Glomerular endothelial cell (primary cell): ENCODE measurements at places on chromosomes 6 and 20. TPM values are rescaled to one million over a fixed set of nuclear protein-coding genes. Genes with fewer than 3 reads are reported as not detected.

The VGLL2 gene
- not detected in 2 replicates for total RNA-seq

The PDYN gene
- total RNA-seq = not detected in 2 replicates

The LZTS3 gene
- 8.3 and 17.4 TPM in 2 replicates for total RNA-seq

The C6orf163 gene
- total RNA-seq = 0.15 and 3.0 TPM in 2 replicates

The TRIM31 gene
- total RNA-seq = not detected in 2 replicates

The CITED2 gene
- total RNA-seq = 86.6 and 104 TPM in 2 replicates

The PROKR2 gene
- total RNA-seq = not detected in 2 replicates

The SPINT3 gene
- total RNA-seq = not detected in 2 replicates

DNA sequence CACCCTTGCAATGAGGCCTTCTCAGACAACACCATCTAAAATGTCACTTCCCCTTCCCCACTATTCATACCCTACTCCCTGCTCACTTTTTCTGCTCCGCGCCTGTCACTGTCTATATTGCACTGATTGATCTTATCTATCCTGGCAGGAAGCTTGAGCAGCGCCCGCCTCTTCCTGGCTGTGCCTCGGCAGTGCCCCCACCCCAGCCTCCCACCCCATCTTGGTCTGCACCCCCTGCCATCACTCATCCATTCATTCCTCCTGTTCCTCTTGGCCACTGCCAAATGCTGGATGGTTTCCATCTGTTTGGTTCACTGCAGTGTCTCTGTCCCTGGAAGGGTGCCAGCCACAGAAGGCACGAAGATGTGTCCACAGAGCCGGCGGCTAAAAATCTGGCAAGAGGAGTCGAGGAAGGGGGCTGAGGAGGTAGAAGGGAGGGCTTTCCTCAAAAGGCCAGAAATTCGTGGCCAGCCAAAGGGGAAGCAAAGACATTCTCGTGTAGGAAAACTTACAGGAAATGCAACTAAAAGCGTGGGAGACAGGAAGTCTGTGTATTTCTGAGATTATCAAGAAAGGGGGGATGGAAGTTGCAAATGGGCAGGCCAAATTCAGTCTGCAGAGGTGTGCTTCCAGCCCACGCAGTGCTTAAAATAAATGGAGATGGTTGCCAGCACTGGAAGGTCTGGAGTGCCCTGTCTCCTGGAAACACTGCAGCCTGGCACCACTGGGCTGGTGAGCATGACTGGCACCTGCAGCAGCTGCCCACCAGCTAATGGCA, 27.6 kb downstream of the SYNJ2 start:
- DNase-seq = no peak

- no peak for DNase-seq
Observed at GRCh38 chr6:43396408-43397149, 27.1 kb upstream of the ZNF318 start.

GRCh38 chr20:24684956-24685691, 215.7 kb downstream of the SYNDIG1 start:
- DNase-seq = no peak

DNA sequence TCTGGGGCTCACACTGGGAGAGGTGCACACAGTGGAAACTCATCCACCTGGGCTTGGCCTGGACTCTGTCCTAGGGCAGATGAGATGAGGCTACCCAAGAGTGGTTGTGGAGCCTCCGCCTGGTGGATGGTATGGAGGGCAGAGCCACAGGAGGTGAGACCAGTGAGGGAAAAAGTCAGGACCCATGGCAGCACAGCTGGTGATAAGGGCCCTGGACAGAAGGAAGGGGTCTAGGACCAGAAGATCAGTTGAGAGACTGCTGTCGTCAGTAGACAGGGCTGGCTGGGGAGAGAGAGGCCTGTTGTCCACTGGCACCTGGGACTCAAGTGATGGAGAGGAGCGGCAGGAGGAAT, 29.8 kb downstream of the PLCG1 start:
- DNase-seq = no peak

GRCh38 chr20:47370850-47371782, 14.6 kb upstream of the ZMYND8 start:
- no peak for DNase-seq

GRCh38 chr20:49377326-49377725, 99.5 kb upstream of the ZNFX1 start:
- no peak for DNase-seq

- DNase-seq = no peak
Observed at GRCh38 chr20:37881601-37882343, 21.2 kb upstream of the VSTM2L start.

DNA sequence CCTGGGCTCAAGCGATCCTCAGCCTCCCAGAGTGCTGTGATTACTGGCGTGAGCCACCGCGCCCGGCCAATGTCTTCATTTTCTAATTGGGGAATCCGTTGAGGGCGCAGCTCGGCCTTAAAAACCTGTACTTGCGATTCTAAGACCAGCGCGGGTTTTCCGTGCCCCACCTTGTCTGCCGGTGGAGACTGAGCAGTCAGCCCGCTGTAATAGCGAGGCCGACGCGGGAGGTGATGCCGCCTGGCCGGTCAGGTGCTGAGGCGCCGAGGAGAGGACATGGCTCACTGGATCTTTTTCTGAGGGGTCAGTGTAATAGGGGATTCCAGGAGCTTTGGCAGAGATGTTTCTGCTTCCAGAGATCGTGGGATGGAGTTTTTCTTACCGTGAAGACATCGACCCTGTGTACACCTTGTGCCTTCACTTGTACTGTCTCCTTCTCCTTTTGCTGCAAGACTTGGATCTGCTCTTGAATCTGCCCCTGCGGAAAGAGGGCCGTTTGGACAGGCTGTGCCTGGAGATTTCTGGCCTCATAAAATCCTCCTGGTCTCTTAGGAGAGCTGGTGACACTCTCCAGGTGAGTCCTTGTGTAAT, 1.5 kb downstream of the TRIM31 start:
- no peak for DNase-seq

- no peak for DNase-seq
Observed at GRCh38 chr20:51500311-51500710, 42.2 kb downstream of the NFATC2 start.

DNA sequence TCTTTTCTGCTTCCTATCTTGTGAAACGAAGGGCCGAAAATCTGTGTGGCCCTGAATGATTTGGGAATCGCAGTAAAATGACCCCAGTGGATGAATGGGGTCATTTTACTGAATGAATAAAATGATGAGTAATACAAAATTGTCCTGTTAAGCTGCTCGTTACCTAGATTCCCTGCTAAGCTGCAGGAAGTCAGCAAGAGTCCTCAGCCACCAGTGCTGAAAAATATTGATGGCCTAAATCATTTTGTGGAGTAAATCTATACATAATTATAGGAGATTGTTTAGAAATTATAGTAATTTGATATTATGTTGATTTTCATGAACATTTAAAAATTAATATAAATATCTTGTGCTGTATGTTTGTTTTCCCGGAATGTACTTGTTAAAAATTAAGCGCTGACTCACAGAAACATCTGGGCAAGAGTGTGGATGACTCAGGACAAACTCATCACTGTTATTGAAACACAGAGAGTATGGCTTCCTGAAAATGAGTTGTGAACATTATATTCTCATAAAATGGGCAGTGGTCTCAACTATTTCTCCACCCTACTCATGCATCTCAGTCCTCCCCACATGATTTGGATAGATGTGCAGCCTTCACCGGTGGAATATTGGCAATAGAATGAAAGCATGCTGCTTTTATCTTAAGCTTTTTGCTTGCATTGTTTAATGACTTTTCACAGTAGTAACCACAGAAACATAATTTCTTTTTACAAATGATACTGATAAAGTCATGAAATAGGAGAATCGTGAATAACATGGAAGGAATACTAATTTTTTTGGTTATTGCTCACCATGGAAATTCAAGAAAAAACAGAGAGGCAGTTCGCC, 36.2 kb upstream of the RGS17 start:
- peak; percentile 48 for DNase-seq

- DNase-seq = no peak
Observed at GRCh38 chr6:165040440-165040839, 269.0 kb downstream of the C6orf118 start.

GRCh38 chr20:23331450-23332350, 18.9 kb upstream of the NXT1 start:
- DNase-seq = no peak

- DNase-seq = no peak
Observed at GRCh38 chr6:44564906-44565524, 177.5 kb downstream of the CDC5L start.

DNA sequence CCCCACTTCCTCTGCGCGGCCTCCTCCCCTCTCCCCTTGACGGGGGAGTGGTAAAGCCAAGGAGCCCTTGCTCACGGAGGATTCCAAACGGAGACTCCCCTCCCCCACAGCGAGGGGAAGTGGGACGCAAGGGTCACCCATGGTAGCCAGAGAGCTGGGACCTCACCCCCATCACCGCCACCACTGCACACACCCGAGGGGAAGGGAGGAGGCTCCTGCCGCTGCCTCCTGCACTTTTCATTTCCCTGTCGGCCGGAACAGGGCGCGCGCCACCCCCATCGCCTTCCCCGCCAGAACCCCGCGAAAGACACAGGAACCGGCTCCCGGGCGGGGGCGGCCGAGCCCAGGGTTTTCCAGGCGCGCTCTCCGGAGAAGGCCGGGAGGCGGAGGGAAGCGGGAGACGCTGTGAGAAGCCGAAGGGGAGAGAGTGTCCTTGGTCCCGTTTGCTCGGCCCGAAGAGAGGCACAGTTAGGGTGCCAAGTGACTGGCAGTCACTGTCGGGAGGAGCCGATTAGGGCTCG, 789 bp downstream of the CCND3 start:
- DNase-seq = no peak

- DNase-seq = no peak
Observed at GRCh38 chr6:11460837-11461661, 76.5 kb upstream of the TMEM170B start.

DNA sequence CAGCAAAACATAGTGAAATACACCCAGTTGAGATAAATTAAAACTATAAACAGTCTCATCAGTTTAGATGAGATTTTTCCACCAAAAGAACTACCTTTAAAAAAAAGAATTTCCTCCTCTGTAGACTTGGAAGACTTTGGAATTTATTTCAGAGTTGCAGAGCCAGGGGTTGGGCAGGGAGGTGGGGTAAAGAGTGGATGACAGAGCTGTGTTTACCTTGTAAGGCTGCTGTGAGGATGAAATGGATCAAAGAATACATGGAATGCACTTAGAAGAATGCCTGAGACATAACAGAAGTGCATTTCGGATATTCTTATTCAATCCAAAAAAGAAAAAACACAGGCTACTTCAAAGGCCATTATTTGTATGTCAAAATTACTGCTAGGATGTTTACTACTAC, 6.4 kb upstream of the LY86 start:
- DNase-seq = no peak

- no peak for DNase-seq
Observed at GRCh38 chr6:119250036-119250435, 99.5 kb downstream of the MAN1A1 start.

DNA sequence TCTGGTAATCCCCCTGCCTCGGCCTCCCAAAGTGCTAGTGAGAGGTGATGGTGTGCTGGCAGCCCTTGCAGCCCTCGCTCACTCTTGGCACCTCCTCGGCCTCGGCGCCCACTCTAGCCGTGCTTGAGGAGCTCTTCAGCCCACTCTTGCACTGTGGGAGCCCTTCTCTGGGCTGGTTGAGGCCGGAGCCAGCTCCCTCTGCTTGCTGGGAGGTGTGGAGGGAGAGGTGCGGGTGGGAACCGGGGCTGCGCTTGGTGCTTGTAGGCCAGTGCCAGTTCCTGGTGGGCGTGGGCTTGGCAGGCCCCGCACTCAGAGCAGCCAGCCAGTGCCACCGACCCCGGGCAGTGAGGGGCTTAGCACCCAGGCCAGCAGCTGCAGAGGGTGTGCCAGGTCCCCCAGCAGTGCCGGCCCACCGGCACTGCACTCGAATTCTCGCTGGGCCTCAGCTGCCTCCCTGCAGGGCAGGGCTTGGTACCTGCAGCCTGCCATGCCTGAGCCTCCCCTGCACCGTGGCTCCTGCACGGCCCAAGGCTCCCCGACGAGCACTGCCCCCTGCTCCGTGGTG, 189.0 kb upstream of the ASCC3 start:
- DNase-seq = no peak
